ENCODE measurements at places on chromosomes 13 and 19.

DNA sequence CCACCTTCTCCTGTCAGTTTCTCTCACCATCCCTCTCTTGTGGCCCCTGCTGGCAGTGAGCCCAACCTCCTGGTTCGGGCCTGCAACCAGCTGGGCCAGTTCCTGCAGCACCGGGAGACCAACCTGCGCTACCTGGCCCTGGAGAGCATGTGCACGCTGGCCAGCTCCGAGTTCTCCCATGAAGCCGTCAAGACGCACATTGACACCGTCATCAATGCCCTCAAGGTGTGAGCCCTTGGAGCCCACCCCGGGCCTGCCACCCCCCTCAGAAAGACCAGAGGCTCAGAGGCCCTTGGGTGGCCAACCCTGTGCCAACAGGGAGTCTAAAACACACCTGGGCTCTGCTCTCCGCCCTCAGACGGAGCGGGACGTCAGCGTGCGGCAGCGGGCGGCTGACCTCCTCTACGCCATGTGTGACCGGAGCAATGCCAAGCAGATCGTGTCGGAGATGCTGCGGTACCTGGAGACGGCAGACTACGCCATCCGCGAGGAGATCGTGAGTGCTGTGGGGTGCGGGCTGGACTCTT lies 13.8 kb downstream of the FUZ start:
- DNase-seq: no peak

- no peak for DNase-seq
Observed at GRCh38 chr19:33362508-33363228, 10.8 kb upstream of the CEBPG start.

- no peak for DNase-seq
Observed at GRCh38 chr19:10126213-10126639, 6.5 kb upstream of the EIF3G start.

DNA sequence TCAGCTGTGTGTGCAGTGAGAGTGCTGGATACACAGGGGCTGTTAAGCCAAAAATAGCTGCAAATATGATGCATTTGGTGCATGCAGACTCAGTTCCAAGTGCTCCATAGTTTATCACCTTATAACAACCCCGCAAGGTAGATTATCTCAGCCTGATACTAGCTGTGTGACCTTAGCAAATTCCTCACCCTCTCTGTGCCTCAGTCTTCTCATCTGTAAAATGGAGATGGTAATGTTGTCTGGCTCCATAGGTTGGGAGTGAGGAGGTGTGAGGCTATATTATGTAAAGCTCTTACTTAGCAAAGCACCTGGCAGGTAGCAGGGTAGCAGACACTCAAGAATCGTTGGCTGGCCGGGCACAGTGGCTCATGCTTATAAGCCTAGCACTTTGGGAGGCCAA lies 23.8 kb upstream of the SHKBP1 start:
- DNase-seq: no peak

GRCh38 chr19:9178901-9179300 lies at the start of gene OR7D2:
Gene OR7D2, plus strand, starts transcription at chr19:9178979. Its CDS starts 6,803 bp downstream, at chr19:9185782.
- DNase-seq: no peak

GRCh38 chr13:26227166-26227971 lies 5.3 kb upstream of the RNF6 start:
- DNase-seq: no peak

DNA sequence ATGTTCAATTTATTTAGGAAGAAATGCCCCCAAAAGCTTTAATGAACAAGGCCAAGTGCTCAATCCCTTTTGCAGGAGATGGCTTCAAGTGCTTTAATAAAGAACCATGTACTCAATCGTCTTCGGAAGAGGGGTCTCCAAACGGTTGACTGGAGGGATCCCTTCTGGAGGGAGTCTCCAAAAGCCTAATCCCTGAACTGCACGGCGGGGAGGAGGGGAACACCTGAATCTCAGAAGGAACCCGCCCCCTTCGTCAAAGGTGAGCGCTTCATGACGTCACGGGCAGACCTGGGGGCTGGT lies 505 bp downstream of the PAF1 start:
- no peak for DNase-seq

DNA sequence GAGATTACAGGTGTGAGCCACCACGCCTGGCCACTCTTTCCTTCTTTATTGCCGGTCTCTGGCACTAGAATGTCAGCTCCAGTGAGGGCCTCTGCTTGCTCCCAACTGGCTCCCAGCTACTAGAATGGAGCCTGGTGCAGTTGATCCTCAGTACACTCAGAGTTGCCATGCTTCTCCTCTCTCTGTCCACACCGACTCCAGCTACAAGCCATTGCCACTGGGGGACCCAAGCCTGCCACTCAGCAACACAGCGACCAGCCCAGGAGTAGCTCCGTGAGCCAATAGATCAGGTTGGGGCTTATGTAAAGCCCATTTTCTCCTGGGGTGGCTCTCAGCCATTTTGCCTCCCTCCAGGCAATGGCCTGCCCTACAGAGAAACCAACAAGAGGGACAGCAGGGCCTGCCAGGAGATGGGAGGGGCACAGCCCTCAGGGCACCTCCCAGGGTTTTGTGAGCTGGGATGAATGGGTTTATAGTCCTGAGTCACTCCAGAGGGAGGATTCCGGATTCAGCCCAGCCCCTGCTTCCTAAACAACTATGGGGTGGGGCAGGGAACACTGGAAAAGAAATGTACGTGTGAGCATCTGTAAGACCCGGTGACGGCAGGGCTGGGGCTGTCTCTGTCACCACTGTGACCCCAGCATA lies 36.5 kb downstream of the OPA3 start:
- peak; percentile 49 for DNase-seq

- no peak for DNase-seq
Observed at GRCh38 chr13:45419945-45420344, 1.8 kb upstream of the SLC25A30 start.

GRCh38 chr13:38899571-38899970 lies 91.1 kb downstream of the STOML3 start:
- DNase-seq: no peak

DNA sequence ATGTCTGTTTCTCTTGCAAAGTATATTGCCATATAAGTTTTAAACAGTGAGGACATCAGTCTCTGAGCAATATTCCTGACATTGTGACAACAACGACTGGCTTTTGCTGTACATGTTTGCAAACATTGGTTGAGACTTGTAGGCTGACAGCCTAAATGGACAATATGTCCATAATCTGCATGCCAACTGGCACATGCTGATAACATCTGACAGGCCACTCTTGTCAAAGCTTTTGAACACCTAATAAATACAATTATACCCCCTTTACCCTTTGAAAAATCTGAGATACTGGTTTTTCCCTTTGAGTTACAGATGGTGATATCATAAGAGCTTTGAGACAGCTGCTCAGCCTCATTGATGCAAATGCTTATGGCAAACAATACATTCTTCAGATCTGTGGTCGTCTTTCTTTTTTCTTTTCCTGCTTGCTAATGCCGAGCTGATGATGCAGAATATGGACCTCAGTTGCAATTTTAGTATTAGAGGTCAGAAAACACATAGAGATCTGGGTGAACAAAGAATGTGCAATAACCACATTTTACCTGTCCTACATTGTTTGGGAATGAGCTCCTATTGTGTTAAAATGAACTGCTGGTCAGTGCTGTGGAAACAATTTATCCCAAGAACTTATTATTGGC lies 114.9 kb downstream of the RFC3 start:
- no peak for DNase-seq

GRCh38 chr19:5891938-5892771 lies 11.4 kb downstream of the NDUFA11 start:
- DNase-seq: peak; percentile 33

DNA sequence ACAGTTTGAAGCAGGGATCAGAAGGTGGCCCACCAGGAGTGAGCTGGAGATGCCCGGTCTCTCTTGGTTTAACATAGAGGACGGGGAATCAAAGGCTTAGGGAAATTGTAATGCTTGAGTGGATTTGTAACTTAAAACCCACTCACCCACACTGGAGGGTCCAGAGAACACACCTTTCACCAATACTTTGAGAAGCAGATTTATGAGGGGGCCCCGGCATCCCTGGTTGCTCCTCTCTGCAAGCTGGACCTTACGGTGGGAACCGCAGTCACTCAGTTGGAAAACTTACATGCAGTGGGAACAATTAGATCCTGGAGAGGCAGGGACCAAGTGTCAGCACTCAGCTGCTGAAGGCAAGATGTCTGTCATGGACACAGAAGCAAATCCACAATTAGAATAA lies 20.5 kb downstream of the PPP5C start:
- DNase-seq: no peak

- peak; percentile 46 for DNase-seq
Observed at GRCh38 chr13:23656637-23657371, 86.6 kb downstream of the TNFRSF19 start.

GRCh38 chr19:34288381-34288780 lies 34.0 kb downstream of the GARRE1 start:
- no peak for DNase-seq

- DNase-seq: no peak
Observed at GRCh38 chr13:85019121-85019520, 780.1 kb downstream of the SLITRK6 start.

DNA sequence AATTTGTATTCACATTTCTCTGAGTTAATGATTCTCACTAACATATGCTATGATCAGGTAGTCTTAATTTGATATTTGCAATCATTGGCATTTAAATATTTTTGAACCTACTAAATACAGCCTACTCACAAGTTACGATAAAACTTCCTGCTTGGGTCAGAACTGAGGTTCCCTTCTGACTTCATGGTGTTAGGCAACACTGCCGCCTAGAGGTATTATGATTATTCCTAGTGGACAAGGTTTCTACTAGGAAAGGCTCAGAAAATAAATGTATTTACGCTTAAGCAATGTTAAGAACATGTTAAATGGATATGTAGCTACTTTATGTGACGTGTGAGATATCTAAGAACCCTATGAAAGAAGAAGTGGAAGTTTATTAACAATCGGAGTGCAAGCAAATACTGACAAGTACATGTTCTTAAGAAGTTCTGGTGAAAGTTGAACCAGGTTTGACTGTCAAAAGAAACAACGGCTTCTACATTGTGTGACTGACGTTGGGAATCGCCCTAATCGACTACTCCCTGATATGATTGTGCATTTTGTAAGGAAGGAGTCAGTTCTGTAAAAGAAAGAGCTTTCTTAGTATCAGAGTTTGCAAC lies 1395.8 kb downstream of the SLITRK5 start:
- peak; percentile 23 for DNase-seq

GRCh38 chr13:78777976-78778375 lies 119.0 kb upstream of the OBI1 start:
- no peak for DNase-seq

- DNase-seq: no peak
Observed at GRCh38 chr13:41470196-41470595, 12.8 kb downstream of the RGCC start.

DNA sequence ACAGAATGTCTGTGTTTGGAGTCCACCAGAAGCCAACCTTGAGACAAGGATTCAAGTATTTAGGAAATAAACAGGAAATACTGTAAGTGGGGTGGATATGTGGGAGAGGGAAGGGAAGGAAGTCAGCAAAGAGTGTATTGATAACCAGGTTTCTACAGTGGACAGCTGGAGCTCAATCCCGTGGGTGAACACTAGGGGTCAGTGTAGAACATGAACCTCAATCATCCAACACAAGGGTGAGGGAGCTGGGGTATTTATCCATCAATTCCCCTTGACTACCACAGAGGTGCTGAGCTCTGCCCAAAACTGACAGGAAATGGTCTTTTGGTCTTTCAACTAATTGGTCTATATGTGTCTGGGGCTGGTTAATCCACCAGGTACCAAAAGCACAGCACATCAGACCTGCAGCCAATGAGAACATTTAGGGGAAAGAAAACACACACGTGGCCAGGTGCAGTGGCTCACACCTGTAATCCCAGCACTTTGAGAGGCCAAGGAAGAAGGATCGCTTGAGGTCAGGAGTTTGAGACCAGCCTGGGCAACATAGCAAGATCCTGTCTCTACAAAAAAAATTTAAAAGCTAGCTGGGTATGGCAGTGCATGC lies 5.6 kb upstream of the SYDE1 start:
- DNase-seq: peak; percentile 36

DNA sequence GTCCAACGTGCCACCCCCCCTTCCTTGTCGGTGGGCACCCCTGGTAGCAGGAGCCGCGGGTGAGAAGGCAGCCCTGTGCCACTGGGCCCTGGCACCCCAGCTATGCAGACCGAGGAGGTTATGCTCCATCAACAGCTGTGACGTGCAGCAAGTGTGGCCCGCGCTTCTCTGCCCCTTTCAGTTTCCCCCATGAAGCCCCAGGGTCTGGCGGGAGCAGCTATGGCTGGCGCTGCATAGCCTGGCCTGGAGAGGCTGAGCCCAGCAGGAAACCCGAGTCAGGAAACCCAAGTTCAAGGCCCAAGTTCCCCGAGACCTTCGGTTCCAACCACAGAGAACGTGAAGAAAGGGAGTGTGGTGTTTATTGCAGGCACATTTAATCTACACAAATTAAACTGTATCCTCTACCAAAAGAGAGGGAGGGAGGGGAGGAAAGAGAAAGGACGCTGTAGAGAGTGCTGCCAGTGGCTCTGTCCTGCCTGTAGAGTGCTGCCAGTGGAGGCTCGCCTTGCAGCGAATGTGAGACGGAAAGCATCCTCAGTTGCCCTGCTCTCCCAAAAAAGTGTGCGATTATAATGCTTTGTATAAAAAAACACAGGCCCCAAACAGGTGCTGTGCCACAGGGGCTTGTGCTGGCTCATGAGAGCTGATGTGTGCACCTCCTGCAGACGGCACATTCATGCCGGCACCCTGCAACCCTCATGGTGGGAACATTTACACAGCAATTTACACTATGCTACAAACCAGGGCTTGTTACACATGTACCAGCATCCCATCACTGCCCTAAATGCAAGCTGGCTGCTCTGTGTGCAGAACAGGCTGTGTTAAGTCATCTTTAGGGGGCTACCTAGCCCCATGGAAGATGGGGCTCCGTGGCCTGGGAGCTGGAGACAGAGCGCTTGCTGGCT lies 16.3 kb downstream of the POP4 start:
- peak; percentile 7 for DNase-seq

GRCh38 chr13:66558506-66558905 lies 671.6 kb downstream of the PCDH9 start:
- DNase-seq: no peak

- DNase-seq: no peak
Observed at GRCh38 chr13:81539643-81540150, 1198.8 kb upstream of the SPRY2 start.

DNA sequence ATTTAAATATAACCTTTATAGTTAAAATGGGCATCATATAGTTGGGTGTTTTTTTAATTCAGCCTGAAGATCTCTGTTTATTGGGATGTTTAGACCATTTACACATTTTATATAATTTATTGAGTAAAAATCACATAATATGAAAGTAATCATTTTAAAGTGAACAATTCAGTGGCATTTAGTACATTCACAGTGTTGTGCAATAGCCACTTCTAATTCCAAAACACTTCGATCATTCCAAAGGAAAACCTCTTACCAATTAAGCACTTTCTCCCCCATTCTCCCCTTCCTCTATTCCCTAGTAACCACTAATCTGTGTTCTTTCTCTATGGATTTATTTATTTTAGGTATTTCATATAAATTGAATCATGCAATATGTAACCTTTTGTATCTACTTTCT lies 30.2 kb downstream of the ZNF527 start:
- no peak for DNase-seq
